ENCODE measurements at places on chromosomes 7 and 10.
A peak's percentile ranks its signal among the peaks of the same experiment; 100 is the strongest.

GRCh38 chr7:727104-727805, at the start of gene PRKAR1B:
Gene PRKAR1B, minus strand, starts transcription at chr7:727281. Its CDS starts 15,776 bp downstream, at chr7:711505.
- DNase-seq = peak; percentile 60

- no peak for DNase-seq
Measured at GRCh38 chr10:86172301-86172700, 194.3 kb downstream of the GRID1 start.

DNA sequence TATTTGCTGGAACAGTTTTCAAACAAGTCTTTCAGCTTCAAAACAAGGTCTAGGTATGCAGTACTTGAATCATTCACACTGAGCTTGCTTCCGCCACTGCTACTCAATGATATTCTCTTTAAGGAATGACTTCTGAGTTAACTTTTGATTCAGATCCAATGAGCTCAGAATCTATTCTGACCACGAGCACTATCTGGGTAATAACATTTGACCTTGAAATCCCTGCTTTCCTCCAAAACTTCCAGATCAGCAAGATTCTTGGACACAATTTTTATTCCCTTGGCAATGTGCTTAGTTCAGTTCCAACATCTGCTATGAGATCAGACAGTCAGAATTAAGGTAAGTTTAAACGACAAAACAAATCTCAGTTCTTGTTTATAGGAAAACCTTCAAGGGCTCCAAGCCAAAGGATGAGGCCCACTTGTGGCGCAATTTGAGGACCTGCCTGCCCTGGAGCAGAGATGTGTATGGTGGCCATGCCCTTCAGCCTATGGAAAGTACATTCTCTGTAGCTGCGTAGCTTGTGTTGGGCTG, 87.2 kb downstream of the RNF216 start:
- peak; percentile 33 for DNase-seq

- no peak for DNase-seq
Measured at GRCh38 chr7:49885593-49886285, 112.3 kb downstream of the VWC2 start.

DNA sequence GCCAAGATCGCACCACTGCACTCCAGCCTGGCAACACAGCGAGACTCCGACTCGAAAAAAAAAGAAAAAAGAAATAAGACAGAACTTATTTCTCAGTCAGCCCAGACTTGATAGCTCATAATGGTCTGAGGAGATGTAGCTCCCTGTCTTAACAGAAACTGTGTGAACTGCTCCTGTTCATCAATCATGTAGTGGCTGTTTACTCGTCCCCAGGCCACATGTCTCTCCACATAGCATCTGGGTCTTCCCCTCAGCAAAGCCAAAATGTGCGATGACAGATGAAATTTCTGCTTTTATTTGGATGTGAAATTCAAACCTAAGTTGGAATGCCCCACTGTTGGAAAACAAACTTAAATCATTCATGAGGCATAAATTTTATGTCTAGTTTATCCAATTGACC, 219.0 kb downstream of the CACNA2D1 start:
- DNase-seq = no peak

- DNase-seq = no peak
Measured at GRCh38 chr10:21726601-21727225, 192.7 kb downstream of the MLLT10 start.

DNA sequence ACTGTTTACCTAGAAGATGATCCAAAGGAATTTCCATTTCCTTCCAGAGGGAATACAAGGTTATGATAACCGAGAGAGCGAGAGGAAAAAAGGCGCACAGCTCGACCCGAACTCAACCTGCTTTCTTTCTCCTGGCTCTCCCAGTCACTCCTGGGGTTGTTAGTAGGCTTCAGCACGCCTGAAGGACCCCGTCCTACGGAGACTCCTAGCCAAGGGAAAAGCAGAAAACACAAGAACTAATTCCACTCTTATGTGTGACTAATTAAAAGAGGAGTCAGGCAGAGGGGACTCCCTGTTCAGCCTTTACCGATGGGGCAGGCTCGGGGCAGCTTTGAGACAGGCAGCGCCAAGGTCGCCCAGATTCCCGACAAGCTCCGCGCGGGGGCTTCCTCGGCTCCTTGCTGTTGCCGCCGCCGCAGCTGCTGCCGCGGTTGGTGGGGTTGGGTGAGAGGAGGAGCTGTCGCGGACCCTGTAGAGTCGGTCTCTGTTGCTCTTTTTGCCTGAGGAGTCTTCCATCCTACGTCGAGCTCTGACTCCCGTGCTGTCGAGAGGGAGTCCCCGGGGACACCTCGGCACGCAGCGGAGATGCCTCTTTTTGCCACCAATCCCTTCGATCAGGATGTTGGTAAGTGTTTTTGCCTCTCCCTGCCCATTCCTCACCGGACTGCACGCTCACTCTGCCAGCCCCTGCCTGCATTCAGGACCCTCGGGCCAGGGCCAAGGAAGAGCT, at the start of gene STAM:
TSS of gene STAM (plus strand) at position 397 of the 730 bp plus-strand sequence. CDS start at position 586, 189 bp downstream.
- peak; percentile 92 for DNase-seq

- peak; percentile 72 for DNase-seq
Measured at GRCh38 chr10:44975431-44976331, 2.9 kb downstream of the DEPP1 start.

DNA sequence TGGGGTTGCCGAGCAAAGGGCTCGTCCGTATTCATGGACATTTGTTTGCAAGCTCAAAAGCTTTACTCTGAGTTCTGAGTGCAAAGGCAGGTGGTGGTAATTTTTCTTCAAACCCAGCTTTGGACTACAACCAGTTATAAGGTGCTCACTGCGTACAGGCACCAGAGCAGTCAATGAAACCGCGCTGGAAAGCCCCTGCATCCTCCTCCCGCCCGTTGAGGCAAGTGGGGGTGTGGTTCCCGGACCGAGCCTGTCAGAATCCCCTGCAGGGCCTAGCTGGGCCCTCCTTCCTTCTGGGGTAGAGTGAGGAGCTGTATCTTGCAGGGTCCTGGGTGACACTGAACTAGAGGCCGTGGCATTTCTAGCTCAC, 22.3 kb downstream of the AMZ1 start:
- no peak for DNase-seq

GRCh38 chr10:14381475-14381874, 50.8 kb upstream of the FRMD4A start:
- no peak for DNase-seq

DNA sequence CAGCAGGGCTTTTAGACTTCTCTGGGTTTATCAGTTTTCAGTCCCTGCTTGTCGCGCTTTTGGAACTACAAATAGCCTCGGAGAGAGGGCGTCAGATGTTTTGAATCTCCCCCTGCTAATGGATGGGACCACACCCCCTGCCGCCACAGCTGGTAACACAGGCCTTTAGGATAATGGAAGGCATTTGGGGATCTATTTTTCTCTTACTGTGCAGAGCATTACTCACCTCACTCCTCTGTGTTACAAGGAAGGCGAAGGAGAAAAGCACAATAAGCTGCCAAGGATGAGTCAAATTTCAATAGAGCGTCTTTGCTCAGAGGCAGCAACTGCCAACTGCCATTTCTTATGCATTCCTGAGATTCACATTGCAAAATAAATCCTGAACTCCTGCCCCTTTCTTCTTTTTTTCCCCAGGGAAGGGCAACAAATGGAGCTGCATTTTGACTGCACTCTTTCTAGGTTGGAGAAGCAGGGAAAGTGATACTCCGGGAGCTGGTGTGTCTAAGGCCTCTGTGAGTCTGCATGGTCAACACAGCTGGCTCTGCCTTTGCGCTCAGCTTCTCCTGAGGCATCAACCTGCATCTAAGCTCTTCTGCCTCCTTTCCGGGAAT, 31.5 kb upstream of the SMNDC1 start:
- DNase-seq = peak; percentile 78

GRCh38 chr7:13262929-13263530, 575.6 kb downstream of the ARL4A start:
- peak; percentile 20 for DNase-seq

GRCh38 chr10:88473989-88474883, 108.9 kb downstream of the RNLS start:
- no peak for DNase-seq

Measured in Daoy (cell line).